Mucosa of descending colon (tissue), 3 donors: ENCODE measurements at places on chromosomes 7 and 10. TPM values are rescaled to one million over a fixed set of nuclear protein-coding genes. Genes with fewer than 3 reads are reported as not detected.

GRCh38 chr7:31864646-31865045 lies 177.6 kb downstream of the PPP1R17 start:
- no peak for DNase-seq

GRCh38 chr7:117333168-117333567 lies 10.3 kb upstream of the WNT2 start:
- DNase-seq: no peak

Gene GNAT3
- not detected for total RNA-seq

Gene TDRD1
- 0.06 TPM for total RNA-seq

Gene UCN3
- 1.4 TPM for total RNA-seq

- no peak for DNase-seq
Observed at GRCh38 chr10:79145517-79146470, 77.0 kb downstream of the ZMIZ1 start.

Gene NKX1-2
- total RNA-seq: not detected

Gene CUZD1
- 0.47 TPM for total RNA-seq

Gene WNT8B
- not detected for total RNA-seq

- no peak for DNase-seq
Observed at GRCh38 chr10:78717200-78717599, 351.6 kb upstream of the ZMIZ1 start.

DNA sequence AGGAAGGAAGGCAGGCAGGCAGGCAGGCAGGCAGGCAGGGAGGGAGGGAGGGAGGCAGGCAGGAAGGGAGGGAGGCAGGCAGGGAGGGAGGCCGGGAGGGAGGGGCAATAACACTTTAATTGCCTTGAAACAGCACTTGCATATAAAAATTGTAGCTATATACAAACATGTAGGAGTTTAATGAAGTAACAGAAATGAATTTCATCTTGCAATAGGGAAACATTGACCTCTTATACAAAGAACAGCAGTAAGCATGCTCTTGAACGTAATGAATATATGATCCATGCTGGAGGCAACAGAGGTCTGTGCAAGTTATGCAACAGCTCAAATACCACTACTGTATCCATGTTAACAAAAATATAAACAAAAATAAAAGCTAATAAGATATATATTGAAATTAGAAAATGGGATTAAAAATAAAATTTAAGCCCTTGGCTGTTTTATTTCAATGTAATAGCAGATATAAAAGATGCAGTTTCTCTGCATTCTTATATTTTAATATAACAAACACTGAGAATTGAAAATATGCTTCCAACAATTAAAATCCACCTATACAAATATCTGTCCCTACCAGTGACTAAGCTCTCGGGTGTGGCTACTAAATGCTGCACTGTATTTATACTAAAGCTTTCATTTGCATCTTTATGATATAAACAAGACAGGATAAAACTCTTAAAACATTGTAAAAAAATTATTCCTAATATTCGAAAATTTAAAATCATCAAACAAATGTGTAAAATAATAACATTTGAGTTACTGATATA lies 50.3 kb downstream of the CACNA2D1 start:
- no peak for DNase-seq

DNA sequence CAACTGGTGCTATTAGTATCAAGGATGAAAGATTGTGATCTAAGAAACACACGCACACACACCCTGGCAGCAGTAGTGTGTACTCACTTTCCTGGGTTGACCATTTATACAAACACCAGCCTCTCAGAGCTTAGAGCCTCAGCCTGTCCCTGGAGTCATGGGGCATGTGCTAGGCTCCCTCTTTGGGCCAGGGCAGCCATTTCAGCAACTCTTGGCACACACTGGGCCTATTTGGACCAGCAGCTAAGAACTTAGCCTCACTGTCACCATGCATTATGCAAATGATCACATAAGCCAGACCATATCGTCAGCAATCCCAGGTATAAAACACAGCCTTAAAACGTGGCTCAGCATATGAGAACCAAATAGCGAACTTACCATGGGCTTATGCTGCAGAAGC lies 51.3 kb downstream of the GLI3 start:
- no peak for DNase-seq

- DNase-seq: peak; percentile 1
Observed at GRCh38 chr10:79387974-79388850, 40.9 kb downstream of the PPIF start.

GRCh38 chr10:69703766-69704630 lies 74.0 kb downstream of the FAM241B start:
- DNase-seq: no peak

- DNase-seq: peak; percentile 31
Observed at GRCh38 chr7:147547252-147547897, 1043.2 kb upstream of the C7orf33 start.

DNA sequence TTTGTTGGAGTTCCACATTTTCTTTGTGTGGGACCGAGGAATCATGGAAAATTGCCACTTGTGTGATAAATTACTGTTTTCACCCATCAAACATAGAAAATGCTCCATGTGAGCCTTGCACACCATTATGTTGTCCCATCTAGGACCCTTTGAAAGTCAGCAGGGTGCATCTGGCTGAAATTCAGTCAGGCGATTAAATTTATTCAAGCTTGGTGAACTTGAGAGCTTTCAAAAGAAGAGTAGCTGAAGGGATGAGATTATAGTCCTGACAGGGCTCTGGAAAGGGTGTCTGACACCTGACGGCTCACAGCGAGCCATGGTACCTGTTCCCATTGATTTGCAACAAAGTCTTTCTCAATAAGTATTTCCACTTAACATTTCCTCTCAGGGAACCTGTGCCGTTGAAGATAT lies 399.7 kb upstream of the ETV1 start:
- DNase-seq: no peak

- DNase-seq: no peak
Observed at GRCh38 chr7:151592868-151593486, 73.3 kb upstream of the RHEB start.

Gene SYT15B
- 0.98 TPM for total RNA-seq

- no peak for DNase-seq
Observed at GRCh38 chr10:53122281-53122680, 349.7 kb upstream of the MBL2 start.

DNA sequence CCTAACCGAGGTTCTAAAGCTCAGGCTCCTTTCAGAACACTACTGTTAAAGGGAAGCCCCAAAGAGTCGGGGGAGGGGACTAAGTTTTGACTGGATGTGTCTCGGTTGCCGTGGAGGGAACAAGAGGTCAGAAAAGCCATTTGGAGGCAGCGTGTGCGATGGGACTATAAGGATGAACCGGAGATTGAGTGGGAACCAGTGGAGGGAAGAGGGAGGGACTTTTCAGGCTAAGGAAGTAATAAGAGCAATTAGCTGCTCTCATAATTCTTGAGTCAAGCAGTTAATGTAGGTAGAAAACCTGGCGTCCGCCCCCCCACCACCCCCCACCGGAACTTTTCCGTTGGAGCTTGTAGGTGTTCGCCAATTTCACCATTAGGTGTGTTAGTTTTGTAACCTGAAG lies 491 bp upstream of the AKAP9 start:
- peak; percentile 45 for DNase-seq

Gene C10orf105
- total RNA-seq: 0.10 TPM

Gene EGR2
- total RNA-seq: 0.36 TPM

DNA sequence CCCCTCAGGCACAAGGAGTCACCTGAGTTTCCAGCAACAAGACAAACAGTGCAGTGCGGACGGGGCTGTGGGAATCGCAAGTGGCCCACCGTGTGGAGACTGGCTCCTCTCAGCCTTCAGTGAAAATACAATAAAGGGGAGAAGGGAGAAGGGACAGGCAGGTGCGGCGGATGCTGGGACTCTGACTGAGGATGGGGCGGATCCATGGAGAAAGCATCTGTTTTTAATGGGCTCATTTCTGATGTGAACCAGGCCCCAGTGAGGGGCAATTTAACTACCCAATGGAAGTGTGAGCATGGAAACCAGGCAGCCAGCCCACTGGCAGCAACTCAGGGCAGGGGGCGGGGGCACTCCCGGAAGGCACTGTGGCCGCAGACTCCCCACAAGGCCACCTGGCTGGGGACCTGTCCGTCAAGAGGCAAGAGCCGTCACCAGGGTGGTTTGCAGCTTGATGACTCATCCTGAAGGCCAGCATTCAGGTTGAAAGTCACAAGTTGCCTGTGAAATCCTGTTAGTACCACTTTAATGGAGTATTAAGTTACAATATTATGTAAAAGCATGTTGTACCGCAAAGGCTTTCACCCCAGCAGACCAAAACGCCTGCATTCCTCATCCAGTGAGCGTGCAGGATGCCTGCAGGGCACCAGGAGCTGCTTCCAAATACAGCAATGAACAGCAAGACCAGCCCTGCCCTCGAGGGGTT lies 476.4 kb downstream of the PTPRN2 start:
- no peak for DNase-seq

DNA sequence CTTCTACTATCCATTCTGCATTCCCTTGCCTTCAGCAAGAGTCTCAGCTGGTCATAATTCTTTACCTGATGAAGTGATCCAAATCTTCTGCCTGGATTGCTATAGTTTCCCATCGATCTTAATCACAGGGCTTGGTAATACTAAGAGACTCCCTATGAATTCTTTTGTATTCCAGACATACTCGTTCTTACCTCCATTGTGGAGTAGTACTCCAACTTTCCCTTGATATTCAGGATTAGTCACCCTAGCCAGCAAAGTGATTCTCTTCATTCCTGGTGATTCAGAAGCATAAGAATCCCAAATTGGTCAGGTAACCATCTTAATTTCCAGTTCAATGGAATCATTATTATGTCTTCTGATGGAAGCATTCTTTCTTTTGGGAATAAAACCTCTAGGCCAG lies 96.7 kb downstream of the TWIST1 start:
- no peak for DNase-seq

DNA sequence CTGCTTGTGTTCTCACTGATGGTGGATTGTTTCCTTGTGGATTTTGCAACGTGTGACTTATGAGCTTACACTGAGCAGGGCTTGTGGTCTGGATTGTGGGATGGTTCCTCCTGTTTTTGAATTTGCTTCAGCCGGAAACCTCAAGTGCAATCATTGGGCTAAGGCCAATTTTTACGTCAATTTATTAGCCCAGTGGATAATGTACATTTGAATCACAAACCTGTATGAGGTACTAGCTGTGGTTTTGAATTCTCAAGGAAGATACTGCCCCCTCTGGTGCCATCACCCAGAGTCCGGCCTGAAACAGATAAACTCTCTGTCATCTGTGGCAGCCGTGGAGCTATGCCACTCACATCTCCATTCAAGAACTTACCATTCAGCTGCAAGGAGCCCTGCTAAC lies 7.3 kb upstream of the ZNF777 start:
- no peak for DNase-seq

DNA sequence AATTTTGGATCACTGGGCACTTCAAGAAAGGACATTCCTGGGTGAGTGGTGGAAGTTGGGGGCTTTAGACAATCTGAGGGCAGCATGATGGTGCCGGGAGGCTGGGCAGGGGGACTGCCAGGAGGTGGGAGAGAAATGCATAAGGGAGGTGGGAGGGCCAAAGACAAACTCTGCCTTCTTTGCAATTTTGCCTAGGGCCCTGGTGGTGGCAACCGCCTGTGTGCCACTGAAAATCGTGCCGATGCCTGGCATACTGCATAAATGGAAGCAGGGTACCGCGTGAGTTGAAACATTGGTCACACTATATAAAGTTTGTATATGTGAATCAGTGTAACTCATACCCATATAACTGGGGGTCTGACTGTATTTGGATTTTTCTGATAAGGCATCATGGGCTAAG lies 3.3 kb downstream of the LUC7L2 start:
- DNase-seq: no peak

- no peak for DNase-seq
Observed at GRCh38 chr7:98341106-98341505, 59.6 kb downstream of the BRI3 start.

- no peak for DNase-seq
Observed at GRCh38 chr7:91636728-91637127, 243.8 kb downstream of the MTERF1 start.

DNA sequence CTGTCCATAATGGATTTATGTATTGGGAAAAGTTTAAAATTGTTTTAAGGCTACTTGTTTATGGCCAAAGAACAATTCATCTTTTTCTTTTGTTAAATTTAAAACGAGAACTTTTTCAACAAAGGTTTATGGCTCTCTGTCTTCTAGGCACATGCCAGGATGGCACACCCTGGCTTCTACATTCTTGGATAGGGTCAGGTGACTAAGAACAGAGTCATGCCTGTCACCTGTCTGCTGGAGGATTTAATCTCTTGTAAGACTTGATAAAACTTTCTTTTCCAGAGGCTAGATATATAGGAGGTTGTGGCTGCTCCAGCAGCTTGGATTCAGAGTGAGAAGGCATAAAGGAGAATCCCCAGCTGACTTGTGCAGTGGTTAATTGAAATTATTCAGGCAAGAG lies 915.4 kb downstream of the GATA3 start:
- DNase-seq: no peak

Gene NEUROD6
- total RNA-seq: not detected

- no peak for DNase-seq
Observed at GRCh38 chr7:36262309-36263094, 109.4 kb downstream of the EEPD1 start.

GRCh38 chr10:128914681-128915080 lies 552.4 kb upstream of the MGMT start:
- no peak for DNase-seq

DNA sequence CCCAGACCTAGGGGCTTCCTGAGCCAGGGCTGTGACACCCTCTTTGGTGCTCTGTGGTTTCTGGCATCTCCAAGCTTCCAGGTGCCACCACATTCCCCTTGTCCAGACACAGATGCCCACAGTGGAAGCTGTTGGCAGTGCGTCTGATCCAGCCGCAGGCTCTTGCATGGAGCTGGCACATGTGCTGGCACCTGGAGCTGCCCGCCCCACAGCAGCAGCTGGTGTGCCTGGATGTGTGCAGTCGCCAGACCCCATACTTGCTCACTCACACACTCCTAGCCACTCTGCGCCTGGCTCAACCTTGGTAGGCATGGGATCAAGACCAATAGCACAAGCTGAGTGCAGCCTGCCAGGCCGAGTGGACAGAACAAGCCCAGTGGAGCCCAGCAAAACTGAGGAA lies 106.5 kb downstream of the LYZL1 start:
- DNase-seq: no peak

Gene EGFR
- total RNA-seq: 72.5 TPM

GRCh38 chr7:139183878-139184338 lies 47.1 kb upstream of the UBN2 start:
- DNase-seq: no peak

DNA sequence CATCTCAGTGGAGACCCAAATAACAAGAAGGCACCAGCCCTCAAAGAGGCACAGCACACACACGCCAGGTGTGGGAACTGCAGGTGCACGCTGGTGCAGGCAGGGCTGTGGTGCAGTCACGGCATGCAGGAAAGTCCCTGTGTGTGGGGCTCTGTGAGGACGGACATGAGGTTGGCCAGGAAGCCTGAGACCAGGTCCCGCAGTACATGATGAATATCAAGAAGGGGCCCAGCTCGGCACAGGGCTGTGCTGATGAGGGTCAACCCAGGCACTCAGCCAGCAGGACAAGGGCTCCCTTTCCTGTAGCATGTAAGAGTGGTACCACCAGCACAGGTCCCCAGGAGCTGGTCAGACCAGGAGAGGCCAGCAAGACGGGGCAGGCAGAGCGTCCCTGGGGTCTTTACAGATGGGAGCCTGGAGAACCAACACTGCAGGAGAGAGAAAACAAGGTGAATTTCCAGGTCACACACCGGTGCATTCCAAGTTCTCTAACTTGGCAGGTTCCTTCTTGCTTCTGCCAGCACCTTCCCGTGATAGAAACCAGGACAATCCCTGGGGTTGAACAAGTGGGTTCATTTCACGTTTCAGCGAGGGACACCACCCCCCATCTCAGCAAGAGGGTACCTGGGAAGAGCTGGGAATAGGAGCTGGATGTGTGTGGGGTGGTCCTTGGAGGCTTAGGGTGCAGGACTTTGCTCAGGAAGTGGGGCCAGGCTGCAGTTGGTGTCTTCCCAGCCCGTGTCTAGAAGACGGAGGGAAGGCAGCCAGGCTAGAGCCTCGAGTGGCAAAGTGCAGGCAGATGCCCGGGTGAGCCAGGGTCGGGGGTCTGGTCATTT lies 244.8 kb upstream of the TCERG1L start:
- no peak for DNase-seq
